Fibroblast of gingiva (primary cell): ENCODE measurements at places on chromosomes 6 and 20.

GRCh38 chr20:6744805-6745204 lies 22.7 kb upstream of the BMP2 start:
- peak; percentile 7 for DNase-seq

DNA sequence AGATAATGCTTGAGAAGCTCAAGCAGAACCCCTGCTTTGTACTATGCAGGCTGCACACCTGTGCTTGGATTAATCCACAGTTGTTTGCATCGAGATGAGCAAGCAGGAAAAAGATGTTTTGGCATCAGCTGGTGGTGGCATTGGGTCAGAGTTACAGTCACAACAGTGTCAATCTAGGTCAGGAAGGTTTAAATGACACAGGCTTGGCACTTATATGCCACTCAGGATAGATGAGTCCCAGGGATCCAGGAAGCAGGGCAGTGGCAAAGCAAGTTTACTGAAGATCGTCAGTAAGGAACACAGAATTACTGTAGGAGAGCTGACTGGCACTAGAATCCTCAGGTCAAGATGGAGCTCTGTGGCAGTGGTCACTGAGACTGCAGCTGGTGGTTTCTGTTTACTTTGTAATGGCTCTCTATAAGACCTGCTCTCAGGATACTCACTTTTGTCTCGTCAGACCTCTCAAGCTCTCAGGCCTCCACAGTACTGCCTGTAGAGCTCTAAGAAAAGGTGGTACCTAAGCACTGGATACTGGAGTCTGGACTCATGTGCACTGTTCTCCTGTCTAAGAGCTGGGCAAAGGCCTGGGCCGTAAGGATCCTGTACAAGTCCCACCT lies 110.1 kb upstream of the HS3ST5 start:
- no peak for DNase-seq

DNA sequence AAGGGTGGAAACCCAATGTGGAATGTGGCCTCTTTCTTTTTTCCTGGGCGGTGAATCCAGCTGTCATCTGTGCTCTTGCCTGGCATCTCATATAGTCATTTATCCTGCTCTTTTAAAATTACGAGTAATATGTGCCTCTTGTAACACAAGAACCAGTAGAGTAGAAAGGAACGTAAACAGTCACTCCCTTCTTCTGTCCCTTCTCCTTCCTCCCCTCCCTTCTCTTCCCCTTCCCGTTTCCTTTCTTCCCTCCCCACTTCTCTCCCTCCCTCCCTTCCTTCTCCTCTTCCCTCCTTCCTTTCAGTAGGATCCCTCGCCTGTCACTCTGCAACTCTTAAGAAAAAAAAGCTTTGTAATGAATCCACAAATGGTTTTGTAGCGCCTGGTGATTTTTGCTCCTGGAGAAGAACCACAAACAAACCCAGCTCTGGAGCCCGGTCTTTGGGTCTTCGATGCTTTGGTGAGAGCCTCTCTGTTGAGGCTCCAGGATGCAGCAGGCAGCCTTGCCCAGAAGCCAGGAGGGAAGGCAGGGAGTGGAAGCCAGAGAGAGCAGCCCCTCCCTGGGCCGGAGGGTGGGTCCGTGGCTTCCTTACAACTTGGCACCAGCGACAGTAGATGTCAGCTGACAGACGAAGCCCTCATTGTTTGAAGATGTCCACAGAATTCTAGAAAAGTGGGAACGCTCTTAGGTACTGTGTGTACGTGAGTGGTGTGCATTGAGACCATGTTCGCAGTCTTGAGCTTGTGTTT lies 15.0 kb downstream of the DUSP22 start:
- peak; percentile 33 for DNase-seq

DNA sequence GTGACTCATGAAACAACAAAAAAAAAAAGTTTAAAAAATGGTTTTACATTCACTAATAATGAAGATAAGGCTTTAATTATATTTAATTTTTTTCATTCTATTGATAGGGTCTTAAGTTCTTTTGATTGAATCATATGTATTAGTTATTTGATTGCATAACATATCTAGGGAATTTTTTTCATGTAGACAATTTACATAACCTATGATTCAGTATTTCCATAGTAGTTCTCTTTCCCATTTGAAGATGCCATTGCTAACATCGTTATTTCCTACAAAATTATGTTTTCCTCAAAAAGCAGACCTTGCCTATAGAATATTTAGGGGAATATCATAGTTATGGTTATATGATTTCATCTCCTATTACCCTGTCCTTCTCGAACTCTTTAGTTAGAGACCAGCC lies 463.4 kb downstream of the TFAP2B start:
- DNase-seq = no peak

DNA sequence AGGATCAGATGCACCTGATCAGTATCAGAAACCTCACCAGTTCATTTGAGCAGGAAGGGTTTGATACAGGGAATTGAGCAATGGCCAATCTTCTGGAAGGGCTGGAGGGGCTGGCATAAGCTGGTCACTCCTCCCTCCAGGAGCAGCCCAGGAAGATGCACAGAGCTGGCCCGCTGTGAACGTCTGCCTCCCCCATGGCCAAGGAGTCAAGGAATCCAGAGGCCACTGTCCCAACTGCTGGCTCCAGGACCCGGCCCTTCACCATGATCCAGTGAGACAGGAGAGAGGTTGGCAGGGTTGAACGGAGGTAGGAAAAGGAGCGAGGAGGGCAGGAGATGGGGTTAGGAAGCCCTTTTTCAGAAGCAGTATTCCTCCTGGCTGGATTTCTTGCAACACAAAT lies 113.9 kb upstream of the CST7 start:
- DNase-seq = no peak

DNA sequence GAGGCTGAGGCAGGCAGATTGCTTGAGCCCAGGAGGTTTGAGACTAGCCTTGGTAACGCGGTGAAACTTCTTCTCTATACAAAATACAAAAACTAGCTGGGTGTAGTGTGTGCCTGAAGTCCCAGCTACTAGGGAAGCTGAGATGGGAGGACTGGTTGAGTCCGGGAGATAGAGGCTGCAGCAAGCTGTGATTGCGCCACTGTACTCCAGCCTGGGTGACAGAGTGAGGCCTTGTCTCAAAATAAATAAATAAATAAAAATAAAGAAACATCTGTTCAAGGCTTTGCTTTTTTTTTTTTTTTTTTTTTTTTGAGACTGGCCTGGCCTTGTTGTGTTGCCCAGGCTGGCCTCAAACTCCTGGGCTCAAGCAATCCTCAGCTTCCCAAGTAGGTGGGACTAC lies 23.7 kb upstream of the SLC23A2 start:
- DNase-seq = peak; percentile 18

- DNase-seq = no peak
Observed at GRCh38 chr6:38477680-38478260, 162.0 kb downstream of the BTBD9 start.

DNA sequence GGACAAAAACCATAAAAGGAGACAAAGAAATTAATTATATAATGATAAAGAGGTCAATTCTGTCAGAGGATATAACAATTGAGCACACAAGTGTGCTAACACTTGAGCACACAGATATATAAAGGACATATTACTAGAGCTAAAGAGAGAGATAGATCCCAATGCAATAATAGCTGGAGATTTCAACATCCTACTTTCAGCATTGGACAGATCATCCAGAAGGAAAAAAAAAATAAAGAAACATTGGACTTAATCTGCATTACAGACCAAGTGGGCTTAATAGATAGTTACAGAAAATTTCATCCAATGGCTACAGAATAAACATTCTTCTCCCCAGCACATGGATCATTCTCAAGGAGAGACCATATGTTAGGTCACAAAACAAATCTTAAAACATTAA lies 9.9 kb downstream of the VNN1 start:
- DNase-seq = no peak

GRCh38 chr6:89410788-89411144 lies 1.3 kb downstream of the RRAGD start:
- no peak for DNase-seq

GRCh38 chr20:50691573-50692551 lies 520 bp upstream of the RIPOR3 start:
- DNase-seq = peak; percentile 90

DNA sequence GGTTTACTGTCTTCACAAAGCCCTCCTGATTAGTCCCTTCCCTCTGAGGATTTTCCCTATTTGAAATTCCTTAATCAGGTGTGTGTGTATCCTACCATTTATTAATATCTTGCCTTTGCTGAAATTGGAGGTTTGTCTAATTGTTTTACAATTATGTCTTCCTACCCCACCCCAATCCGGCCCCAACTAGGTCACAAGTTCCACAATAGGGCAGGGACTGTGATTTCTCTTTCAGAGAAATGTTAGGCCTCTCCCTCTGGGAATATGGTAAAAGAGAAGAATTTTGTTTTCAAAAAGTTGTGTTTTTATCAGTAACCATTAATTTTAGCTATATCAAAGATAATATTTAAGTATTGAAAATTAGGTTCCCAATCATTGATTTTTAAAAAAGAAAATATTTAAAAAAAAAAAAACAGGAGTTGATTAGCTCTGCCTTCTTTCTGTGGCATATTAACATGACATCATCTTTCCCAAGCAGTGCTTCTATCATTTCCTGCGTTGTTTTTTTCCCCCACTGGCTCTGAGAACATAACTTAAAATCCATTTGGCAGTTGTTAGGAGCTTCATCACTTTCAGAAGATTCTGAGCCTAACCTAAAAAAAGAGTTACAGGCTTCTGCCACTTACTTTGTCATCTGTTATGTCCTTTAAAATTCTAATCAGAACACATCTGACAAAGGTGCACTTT lies 36.1 kb downstream of the BLOC1S5 start:
- no peak for DNase-seq

- peak; percentile 31 for DNase-seq
Observed at GRCh38 chr6:89432875-89433251, at the start of gene ANKRD6. ANKRD6 (plus strand) TSS chr6:89433152; CDS start chr6:89566977, 133,825 bp downstream.

- DNase-seq = no peak
Observed at GRCh38 chr6:46773201-46773855, 19.9 kb upstream of the MEP1A start.

GRCh38 chr6:112486454-112486853 lies 139.3 kb downstream of the RFPL4B start:
- no peak for DNase-seq

DNA sequence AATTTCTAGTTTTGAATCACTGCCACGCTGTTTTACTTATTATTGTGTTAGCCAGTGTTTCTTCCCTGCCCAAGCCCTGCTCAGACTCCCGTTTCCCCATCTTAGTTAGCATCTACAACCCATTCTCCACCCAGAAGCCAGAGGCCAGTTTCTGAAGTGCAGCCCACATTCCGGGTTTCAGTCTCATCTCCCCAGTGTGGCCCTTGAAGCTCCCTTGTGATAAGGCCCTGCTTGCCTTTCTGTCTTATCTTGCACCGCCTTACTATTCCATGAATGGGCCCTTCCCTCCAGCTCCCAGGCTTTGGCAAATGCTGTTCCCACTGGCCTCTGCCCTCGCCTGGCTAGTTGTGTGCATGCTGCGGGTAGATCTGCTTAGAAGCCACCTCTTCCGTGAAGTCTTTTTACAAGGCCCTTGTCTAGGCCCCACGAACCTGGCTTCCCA lies 41.1 kb downstream of the TOX2 start:
- DNase-seq = no peak

DNA sequence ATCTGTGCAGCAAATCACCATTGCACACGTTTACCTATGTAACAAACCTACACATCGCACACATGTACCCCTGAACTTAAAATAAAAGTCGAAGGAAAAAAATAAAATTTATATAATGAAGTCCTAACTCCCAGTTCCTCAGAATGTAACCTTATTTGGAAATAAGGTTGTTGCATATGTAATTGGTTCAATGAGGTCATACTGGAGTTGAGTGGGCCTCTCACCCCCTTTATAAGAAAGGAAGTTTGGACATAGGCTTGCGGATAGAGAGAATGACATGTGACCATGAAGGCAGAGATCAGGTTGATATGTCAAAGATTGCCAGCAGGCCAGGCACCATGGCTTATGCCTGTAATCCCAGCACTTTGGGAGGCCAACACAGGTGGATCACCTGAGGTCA lies 16.1 kb upstream of the ZBTB22 start:
- no peak for DNase-seq

DNA sequence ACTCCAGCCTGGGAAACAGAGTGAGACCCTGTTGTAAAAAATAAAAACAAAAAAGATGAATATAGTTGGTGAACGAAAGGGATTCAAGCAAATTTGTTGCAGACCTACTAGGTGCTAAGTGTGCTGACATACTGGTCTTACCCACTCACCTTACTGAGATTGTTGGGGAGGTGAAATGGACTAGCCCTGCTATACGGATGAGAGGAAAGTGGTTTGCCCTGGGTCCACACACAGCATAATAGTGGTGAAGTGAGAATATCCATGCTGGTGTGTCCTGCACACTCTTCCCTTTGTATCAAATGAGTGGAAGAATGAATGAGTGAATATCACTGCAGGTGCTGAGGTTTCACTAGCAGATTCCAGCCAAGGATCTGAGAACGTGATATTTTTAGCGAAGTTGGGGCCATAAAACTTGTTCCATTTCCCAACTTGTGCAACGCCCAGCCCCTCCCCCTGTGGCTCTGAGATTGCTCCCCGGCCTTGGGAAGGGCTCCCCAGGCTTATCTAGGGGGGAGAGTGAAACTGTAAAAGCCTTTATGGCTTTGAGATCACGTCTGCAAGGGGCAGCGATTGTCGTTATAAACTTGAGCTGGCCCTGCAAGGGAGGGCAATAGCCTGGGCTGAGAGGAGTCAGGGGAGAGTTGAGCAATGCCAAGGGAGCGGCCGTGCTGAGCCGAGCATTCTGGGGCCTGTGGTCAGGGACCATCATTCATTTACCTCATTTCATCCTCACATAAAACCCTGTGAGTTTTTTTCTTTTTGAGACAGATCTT lies 33.2 kb upstream of the TTPAL start:
- DNase-seq = no peak

DNA sequence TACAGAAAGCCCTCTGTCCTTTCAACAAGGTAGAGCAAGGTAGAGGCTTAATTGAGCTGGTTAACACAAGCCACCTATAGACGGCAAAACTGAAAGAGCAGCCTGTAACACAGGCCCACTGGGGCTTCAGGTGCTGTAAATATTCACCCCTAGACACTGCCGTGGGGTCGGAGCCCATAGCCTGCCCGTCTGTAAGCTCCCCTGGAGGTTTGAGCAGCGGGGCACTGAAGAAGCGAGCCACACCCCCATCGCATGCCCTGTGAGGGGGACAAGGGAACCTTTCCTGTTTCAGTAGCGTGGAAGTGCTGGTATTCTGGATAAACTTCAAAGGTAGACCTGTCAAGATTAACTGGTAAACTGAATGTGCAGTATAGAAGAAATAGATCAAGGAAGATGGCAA lies 160.4 kb downstream of the TPBG start:
- DNase-seq = no peak

- no peak for DNase-seq
Observed at GRCh38 chr20:43014206-43014605, 175.5 kb downstream of the PTPRT start.

- DNase-seq = no peak
Observed at GRCh38 chr6:111072801-111073360, 14.4 kb upstream of the SLC16A10 start.
